ENCODE measurements at places on chromosomes 1 and 21.

DNA sequence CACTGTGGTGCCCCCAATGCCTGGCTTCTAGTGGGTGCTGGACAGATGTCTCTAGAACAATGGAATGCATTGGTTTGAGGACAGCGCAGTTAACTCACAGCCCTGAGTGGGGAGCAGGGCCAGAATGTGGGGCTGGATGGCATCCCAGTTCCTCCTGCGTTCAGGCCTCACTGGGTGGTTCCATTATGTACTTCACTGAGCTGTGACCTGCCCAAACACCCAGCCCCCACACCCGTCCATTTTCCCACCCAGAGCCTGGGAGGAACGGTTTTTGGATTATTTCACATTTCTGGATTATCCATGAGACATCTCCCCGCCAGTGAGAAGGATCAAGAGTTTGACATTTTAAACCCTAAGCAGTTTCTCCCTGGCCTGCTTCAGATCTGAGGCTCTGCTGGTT is 55.3 kb upstream of the WASF2 start:
- no peak for DNase-seq

GRCh38 chr1:8312235-8313218 is 5.4 kb upstream of the SLC45A1 start:
- DNase-seq, result no peak

DNA sequence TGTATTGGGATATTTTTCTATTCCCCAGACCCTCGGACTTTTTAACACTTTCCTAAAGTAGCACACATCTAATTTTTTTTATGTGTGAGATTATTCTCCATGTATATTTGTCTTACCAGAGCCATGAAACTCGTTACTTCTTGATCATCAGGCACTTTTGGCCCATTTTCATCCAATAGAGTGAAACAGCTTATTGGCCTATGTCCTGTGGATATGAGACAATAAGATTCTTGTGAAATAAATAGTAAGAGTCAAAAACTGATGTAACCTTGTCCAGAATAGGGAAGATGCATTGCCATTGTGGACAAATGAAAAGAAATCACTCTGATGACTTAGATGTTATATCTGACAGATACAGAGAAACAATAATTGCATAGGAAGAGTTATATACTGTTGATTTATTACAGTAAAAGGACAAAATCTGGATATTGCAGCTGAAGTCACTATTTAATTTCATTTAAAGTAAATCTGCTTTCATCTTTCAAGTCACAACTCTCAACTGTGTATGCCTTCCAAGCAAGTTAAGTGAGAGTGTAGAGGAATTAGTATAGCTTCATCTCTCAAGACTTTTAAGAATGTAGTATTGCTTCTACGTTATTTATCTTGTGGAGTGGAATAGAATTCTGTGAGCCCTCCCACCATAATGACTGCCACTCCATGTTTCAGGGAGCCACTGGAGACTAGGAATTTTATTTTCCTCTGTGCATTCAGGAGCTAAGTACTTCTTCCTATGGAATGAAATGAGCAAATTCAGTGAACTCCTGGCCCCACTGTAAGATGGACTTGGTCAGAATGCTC is 86.9 kb downstream of the ADAMTS1 start:
- DNase-seq, result no peak

GRCh38 chr1:160109686-160110085 is 5.9 kb upstream of the ATP1A2 start:
- DNase-seq, result no peak

DNA sequence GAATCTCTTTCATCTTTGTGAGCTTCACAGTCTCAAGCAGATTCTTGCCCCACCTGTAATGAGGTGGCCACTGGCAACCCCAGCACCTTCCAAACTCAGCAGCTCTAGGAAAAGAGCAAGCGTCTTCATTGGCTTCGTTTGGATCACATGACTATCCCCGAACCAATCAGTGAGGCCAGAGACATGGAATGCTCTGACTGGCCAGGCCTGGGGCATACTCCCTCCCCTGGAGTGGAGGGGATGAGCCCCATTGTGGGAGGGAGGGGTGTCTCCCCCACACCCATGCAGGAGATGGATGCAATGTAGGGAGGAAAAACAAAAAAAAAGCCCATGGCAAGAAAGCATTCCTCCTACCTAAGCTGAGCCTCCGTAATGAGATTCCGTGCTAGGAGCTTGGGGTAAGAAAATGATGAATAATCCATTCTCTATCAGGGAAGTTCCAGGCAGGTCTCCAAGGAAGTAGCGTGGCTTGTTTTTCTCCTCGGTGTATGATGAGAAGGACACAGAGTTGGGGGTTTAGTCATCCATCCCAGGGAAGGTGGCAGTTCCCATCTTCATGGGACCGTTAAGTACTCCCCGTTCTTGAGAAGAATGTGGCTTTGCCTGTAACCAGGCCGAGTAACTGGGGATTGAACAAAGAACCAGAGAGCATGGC is 32.7 kb downstream of the FHAD1 start:
- no peak for DNase-seq

DNA sequence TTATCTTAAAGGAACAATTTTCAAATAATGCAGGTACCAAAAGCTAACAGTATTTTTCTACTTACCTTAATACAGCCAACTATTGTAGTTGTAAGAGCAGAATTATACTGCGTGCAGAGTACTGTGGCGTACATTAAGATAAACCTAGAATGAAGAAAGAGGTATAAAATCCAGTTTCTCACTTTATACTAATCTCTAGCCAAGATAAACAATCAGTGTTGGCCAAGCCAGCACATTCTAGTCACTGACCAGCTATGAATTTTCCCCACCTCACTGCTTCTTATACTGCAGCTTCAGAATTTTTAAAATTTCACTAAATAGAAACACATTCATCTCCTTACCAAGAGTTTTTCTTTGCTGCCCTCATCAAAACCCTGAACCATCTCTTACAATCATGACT is 33.6 kb downstream of the SLC35D1 start:
- no peak for DNase-seq

GRCh38 chr1:6131561-6131960 is 48.6 kb downstream of the CHD5 start:
- DNase-seq, result no peak

DNA sequence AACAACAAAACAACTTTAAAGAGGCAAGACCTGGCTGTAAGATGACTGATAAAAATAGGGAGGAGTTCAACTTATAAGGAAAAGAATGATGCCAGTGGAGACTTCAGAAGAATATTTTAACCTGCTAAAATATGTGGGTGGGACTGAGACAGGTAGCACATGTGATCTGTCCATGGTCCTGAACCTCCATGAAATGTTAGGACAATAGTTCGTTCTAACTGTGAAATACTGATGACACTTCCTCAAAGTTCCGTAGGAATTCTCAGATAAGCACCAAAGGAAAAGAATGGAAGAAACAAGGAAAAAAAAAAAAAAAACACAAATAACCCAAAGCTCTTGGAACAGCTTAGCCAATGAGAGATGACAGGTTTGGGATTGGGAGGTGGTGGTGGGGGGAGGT is 44.7 kb downstream of the CDC42BPA start:
- DNase-seq, result peak; percentile 26

- no peak for DNase-seq
Measured at GRCh38 chr1:87707411-87707810, 378.7 kb downstream of the LMO4 start.

DNA sequence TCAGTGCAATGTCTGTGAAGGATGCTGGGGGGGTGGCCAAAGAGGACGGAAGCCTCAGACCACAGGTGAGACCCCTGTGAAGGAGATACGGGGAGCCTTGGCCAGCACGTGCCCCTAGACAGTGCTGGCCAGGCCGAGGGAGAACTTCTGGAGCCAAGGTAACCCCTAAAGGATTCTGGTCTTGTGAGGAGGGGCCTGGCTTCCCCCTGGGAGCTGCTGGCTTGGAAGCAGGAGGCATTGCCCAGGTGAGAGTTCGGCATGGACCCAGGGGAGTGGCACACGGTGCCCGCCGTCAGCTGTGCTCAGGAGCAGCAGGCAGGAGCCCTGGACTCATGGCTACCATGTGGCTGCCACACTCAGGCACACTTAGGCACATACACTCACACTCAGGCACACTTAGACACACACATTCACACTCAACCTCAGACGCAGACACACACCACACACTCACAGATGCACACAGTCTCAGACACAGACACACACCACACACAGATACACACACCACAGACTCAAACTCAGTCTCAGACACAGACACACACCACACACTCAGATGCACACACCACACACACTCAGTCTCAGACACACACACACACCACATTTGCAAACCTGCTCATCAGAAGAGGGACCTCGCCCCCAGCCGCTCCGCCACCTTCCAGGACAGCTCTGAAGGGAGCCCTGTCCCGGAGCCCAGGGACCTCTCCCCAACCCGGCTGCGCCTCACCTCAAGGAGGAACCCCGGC is 1.1 kb upstream of the COL6A2 start:
- no peak for DNase-seq

- no peak for DNase-seq
Measured at GRCh38 chr1:160367516-160367900, 637 bp downstream of the NHLH1 start.

GRCh38 chr1:22854688-22855565 is 117.7 kb downstream of the LACTBL1 start:
- no peak for DNase-seq

DNA sequence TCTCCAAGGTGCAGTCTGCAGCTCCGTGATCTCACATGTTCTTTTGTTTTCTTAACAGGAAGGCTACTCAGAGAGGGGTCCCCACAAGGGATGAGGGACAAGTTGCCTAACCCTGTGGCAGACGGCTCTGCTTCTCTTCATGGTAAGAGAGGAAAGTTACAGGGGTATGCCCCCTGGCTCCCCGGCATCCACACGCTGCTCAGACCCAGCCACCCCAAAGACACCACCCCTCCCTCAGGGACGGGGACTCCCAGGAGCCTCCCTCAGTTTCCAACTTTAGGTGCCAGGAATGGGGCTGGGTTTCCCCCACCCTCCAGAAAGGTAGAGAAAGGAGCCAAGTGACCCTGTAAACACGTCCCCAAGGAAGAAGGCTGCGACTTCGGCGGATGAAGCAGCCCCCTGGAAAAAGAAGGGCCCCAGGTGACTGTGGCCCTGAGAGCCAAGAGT is 19.7 kb downstream of the OPTC start:
- DNase-seq, result peak; percentile 33

DNA sequence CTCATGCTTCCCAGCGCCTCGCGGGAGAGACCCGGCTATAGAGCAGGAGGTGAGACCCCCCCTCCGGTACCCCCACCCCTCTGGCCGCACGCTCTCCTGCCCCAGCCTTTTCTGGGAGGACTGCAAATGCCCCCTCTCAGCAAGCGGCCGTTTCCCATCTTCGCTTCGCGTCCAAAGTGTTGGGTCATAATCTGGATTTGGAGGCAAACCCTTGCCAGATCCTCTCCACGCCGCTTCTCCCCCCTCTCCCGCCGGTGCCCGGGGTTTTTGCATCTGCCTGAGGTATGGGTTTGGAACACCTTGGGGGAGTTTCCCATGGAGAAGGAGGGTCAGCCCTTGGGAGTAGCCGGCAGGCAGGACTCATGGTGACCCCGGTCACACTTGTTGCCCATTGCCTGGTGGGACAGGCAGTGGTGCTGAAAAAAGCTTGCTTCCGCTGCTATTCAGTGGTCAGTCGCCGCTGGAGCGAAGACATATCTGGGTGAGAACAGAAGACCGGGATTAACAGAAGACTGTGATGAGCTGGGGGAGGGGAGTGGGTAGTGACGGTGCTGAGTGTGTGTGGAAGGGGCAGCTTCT is 935 bp downstream of the KCNK2 start:
- peak; percentile 39 for DNase-seq

DNA sequence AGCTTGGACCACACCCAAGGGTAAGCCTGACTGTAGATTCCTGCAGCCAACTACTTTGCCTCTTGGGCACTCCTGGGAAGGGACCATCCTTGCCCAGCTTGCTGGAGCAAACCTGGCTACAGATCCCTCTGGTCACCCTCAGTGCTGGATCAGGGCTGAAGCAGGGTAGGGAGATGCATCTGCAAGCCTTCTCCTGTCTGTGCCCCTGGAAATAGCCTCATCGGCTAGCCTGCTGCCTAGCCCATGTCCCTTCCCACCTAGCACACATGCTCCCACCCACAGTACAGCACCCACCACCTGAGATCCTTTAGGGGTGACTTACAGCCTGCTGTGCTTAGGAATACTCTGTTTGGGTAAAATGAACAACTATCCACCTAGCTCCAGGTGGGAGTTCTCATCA is 177.3 kb upstream of the HMGB4 start:
- no peak for DNase-seq

- no peak for DNase-seq
Measured at GRCh38 chr1:25082995-25083394, 149.3 kb downstream of the SYF2 start.

DNA sequence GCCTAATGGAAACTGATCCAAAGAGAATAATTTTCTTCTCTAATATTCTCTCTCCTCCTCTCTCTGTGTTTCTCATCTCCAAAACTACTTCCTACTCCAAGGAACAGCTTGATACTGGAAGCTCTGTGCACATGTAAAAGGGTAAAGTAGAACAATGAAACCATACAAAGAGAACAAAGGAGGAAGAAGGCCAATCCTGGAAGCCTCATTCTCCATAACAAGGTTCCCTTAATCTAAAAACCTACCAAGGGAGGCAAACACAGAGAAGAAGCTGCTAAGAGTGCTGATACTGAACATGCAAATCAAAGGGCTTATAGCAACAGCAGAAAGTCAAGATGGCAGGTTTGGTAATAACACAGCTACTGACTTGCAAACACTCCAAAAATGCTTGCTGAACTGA is 44.4 kb downstream of the SIPA1L2 start:
- no peak for DNase-seq

GRCh38 chr21:29368906-29369305 is 70.2 kb downstream of the BACH1 start:
- DNase-seq, result no peak

DNA sequence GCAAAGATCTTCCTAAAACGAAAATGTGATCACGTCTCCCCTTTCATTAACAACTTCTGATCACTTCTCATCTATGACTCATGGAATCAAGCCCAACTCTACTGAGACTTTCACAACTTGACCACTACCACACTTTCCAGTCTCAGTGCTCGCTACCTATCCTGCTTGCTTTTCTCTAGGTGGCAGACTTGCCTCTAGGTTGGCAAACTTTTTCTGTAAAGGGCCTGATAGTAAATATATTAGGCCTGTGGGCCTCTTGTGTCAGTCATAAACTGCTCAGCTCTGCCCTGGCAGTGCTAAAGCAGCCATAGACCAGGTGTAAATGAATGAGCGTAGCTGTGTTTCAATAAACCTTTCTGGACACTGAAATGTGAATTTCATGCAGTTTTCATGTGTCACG is 21.5 kb upstream of the HMGB4 start:
- DNase-seq, result no peak

DNA sequence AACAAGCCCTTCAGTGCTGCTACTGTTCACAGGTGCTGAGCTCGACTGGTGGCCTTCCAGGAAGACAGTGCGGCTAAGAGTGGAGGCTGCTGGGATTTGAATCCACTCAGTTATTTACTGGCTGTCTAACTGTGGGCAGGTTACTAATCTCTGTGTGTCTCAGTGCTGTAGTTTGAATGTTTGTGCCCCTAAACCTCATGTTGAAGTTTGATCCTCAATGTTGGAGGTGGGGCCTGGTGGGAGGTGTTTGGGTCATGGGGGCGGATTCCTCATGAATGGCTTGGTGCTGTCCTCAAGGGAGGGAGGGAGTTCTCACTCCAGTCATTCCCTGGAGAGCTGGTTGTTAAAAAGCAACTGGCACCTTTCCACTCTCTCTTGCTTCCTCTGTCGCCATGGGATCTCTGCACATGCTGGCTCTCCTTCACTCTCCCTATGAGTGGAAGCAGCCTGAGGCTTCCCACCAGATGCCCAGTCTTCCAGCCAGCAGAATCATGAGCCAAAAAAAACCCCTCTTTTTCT is 334.8 kb downstream of the RPS6KC1 start:
- no peak for DNase-seq

GRCh38 chr1:180961622-180962021 is 48.9 kb downstream of the KIAA1614 start:
- no peak for DNase-seq

- no peak for DNase-seq
Measured at GRCh38 chr1:176983731-176984130, 180.8 kb downstream of the ASTN1 start.
